Anterior cingulate cortex (tissue), 58 donors: ENCODE measurements at places on chromosomes 3 and 15.

DNA sequence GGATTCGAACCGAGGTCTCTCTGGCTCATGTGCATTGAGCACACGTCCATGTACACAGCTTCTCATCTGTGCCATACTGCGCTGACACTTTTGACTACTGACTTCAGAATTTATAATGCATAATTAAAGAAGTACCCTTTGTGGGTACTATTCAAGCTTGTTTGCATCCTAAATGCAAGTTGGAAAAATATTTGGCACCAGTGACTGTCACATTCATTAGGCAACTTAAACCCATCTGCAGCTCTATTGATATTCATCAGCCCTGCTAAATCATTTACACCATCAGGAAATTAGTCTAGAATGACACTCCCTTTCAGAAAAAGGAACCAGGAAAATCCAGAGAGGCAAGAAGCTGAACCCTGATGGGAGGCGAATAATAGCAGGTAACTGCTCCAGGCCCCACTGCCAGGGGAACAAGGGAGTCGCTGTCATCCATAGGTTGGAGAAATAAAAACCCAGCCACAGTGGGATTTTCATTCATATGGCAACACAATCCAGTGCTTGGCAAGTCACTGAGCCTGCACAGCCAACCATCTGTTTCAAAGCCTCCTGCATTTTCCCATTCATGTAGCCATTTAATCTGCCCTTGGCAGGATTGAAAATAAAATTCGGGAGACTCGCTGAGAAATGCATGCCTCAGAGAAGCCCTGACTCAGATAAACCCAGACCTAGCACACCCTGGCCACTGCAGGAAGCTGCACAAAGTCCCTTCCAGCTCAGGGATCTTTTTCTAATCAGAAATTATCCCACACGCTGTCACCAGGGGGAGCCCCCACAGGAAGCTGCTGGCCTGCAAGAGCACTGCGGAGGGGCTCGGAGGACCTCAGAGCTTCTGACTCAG is 103.0 kb upstream of the VEPH1 start:
- peak; percentile 41 for DNase-seq

- DNase-seq: no peak
Measured at GRCh38 chr3:14875411-14876175, 56.8 kb downstream of the FGD5 start.

DNA sequence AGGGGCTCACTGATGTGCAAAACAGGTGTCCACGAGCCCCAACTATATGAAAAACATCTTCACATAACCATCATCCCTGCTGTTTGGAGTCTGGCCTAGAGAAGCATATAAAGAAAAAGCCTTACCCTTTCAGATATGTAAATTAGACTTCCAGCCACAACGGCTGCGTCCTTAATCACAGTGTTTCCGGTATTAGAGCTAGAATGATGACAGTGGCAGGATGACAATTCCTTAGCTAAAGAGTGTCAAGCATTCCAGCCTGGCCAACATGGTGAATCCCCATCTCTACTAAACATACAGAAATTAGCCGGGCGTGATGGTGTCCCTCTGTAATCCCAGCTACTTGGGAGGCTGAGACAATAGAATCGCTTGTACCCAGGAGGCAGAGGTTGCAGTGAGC is 19.5 kb upstream of the SAMD7 start:
- no peak for DNase-seq

GRCh38 chr3:34793057-34793456 is 846.3 kb upstream of the ARPP21 start:
- DNase-seq: no peak

GRCh38 chr3:156586905-156587759 is 32.2 kb upstream of the SSR3 start:
- DNase-seq: no peak

DNA sequence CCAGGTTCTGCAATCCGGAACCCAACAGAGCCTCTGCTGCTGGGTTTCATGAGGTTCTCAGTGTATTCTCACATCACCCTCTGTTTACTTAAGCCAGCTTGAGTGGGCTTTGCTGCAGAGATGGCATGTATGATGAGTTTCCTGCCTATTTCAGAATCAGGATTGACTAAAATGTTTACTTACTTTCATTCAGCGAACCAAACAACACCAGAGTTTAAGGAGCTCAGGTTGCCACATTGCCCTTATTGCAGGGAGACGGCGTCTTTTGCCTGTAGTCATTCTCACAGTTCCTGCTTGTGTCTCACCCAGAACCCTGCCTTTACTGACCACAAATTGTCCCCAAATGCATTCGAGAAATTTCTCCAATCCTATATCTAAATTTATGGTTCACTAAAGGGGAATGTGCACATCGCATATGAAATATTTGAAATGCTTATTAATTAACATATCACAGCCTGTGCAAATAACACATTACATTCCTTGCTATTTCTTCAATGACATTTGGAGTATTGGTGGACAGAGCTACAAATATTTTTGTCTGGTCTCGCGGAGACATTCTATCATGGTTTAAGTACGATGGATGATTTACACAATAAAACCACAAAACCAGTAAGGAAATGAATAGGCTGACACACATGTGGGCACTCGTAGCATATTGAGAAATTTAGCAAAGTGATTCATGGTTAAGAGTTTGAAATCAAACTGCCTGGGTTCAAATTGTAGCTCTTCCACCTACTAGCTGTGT is 377.2 kb upstream of the CFAP20DC start:
- no peak for DNase-seq

GRCh38 chr3:141000686-141001085 is 50.5 kb upstream of the SPSB4 start:
- no peak for DNase-seq

- no peak for DNase-seq
Measured at GRCh38 chr3:20320489-20320888, 134.5 kb upstream of the SGO1 start.

GRCh38 chr3:7646851-7647250 is 785.9 kb downstream of the GRM7 start:
- DNase-seq: no peak

DNA sequence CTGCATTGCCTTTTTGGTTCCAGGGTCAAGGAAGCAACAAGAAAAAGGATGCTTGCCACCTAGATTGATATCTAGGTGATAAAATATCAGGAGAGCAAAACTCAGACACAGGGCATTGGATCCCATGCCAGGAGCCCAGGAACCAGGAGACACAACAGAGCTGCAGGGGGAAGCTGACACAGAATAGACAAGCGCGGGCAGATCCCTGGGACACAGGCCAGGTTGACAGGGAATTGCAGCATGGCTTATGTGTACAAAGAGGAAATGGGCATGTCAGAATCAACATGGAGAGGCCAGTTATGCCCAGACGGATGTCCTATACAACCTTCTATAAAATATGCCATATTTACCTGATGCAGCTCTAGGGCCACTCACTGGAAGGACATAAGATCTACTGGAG is 84.2 kb downstream of the SEMA6D start:
- no peak for DNase-seq

- no peak for DNase-seq
Measured at GRCh38 chr15:85412956-85413854, 32.8 kb downstream of the AKAP13 start.

- DNase-seq: no peak
Measured at GRCh38 chr3:41997702-41998550, 36.0 kb upstream of the ULK4 start.

DNA sequence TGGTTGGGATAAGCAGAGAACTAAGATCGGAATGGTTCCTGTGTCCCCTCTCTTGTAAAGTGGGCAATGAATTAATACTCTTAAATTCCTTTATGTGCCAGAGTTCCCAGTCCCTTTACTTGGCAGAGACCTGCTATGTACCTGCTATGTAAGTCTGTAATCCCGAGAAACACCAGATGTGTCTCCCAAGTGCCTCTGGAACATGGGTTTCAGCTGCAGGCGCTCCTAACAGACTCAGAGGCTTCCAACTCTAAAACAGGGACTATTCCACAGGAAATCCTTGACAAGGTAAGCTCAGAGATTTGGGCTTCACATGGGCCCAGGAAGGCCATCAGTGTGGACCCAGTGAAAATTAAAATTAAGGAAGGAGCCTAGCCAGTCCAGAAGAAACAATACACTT is 117.7 kb upstream of the PLCL2 start:
- no peak for DNase-seq

DNA sequence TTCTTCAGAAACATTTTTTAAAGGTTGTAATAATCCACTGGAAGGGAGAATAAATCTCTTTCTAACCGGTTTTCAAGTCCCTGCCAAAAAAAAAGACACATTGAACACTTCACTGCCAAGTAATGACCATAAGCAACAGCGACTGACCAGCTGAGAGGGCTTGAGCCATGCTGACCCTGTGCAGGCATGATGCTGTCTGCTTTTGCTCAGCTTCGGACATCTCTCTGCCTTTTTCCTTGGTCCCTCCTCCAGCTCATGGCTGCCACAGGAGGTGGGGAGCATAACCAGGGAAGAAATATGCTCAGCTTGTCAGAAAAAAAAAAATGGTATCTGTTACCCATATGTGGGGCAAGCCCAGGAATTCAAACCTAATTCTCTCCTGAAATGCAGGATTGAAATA is 1.5 kb downstream of the IGSF10 start:
- DNase-seq: no peak

GRCh38 chr15:40106203-40107161 is 2.2 kb downstream of the BMF start:
- DNase-seq: no peak

DNA sequence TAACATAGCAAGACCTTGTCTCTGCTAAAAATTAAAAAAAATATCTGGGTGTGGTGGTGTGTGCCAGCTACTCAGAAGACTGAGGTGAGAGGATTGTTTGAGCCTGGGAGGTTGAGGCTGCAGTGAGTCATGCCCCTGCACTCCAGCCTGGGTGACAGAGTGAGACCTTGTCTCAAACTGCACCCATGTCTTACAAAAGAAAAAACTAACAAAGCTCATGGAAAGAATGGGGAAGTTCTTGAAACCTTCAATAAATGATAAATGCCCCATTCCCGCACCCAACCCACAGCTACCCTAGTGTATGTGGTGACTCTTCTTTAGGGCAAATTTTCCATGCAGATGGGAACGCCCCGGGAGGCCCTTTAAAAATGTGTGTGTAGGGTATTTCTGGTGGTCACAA is 28.3 kb downstream of the RPLP1 start:
- no peak for DNase-seq
